NCI-H460 (cell line): ENCODE measurements at places on chromosomes 4 and X.
A peak's percentile ranks its signal among the peaks of the same experiment; 100 is the strongest.

- no peak for DNase-seq
Measured at GRCh38 chrX:40485973-40486372, 94.8 kb upstream of the ATP6AP2 start.

GRCh38 chrX:72659723-72660122 lies 54.4 kb downstream of the PHKA1 start:
- DNase-seq, result no peak

DNA sequence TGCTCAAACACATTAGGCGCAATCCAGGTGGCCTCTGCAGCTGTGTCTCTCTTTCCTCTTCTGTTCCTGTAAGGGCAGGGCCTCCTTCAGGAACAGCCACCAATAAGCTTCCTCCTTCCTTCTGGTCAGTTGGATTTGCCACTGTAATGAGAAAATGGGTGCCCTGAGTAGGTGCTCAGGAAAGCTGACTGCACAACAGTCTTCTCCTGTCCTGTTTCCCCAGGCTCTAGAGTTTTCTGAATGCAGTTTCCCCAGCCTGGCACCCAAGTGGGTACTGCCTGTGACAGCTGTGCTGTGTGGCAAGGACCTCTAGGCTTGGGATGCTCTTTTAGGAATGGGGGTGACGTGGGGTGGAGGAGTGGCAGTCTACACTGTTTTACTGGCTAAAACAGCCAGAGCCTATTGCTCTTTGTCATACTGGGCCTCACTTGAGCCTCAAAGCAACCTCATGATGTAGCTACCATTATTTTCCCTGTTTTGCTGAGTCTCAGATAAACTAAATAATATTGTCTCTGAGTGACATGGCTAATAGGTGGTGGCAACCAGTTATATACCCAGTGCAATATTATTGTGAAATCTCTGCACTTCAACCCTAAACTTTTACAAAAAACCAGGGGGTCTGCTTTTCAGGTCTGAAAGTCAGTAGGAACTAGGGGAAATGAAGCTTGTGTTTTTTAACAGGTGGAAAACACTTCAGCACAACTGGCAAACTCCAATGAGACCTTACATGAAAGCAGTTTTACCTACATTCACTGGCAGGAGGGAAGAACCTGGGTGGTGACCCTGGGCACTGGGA lies 1.2 kb downstream of the CXCL2 start:
- DNase-seq, result peak; percentile 59

DNA sequence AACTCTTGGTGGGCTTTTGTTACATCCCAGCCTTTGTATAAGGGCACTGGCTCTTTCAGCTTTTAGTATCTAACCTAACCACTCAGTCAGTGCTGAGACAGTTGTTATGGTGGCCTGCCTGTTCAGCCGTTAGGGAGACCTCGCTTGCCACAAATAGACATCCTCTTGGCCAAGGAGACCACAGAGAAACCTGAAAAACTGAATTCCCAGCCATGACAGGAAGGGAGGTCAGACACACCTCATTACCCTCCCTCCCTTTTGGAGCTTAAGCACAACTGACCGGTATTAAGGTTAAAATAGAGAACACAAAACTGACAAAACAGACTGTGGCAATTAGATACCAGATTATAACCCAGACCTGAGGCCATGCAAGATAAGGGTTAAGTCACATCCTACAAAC lies 1639.3 kb downstream of the RPA4 start:
- DNase-seq, result no peak

DNA sequence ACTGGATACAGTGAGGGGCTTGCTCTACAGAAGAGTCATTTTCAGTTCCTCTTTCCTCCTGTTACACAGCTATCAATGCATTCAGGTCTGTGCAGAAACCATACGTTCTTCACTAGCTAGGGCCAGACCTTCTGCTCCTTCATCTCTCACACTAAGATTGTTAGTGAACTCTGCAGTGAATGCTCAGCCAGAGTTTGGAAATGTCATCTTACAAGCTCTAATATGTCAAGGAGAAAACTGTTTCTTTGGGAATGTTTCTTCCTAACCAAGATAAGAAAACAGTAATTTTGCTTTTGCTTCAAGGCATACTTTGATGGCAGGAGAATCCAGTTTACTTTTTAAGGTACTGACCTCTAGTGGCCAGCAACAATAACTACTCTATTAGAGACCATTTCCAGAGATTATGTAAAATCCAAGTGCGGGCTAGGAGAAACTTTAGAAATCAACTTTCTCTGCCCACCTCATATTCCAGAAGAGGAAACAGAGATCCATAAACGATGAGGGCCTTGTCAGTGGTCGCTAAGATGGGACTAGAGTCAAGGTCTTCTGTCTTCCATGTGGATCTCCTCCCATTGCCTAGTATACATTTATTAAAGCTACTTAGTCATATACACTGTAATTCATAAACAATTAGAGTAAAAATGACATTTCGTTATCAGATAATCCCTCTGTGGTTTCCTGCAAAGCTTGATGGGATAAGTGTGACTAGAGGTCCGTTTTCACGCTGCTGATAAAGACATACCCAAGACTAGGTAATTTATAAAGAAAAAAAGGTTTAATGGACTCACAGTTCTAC lies 12.1 kb upstream of the CC2D2A start:
- DNase-seq, result no peak

GRCh38 chrX:23598575-23598974 lies 68.7 kb upstream of the PRDX4 start:
- no peak for DNase-seq

DNA sequence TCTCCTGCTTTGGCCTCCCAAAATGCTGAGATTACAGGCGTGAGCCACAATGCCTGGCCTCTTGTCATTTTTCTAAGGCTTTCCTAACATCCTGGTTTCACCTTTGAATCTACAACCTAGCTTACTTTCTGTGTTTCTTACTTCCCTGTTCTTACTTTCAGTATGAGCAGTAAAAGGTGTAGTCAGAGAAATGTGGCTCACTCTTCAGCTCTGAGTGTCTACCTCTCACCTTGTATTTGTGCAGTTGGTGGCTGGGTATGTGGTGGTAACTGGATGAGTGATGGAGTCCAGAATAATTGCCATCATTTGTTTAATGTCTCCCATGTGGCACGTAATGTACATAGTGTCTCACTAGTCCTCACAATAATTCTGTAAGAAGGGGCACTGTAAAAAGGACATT lies 19.1 kb upstream of the CXCL11 start:
- no peak for DNase-seq

DNA sequence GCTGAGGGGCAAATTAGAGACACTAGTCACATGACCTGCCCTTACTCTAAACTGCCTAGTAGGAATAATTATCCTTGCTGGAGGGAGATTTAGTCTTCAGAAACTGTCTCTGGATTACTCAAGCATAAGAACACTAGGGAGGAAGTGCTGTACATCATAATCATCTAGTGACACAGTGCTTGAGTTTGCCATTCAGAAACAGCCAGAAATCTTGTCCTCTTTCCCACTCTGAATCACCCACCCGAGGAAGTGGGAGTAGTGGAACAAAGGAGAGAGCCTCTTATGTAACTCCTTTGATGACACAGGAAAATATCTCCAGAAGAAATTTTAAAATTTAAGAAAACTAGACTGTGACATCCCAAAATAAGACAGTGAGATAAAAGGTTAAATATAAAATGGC lies 69.3 kb upstream of the PCDH19 start:
- DNase-seq, result no peak

DNA sequence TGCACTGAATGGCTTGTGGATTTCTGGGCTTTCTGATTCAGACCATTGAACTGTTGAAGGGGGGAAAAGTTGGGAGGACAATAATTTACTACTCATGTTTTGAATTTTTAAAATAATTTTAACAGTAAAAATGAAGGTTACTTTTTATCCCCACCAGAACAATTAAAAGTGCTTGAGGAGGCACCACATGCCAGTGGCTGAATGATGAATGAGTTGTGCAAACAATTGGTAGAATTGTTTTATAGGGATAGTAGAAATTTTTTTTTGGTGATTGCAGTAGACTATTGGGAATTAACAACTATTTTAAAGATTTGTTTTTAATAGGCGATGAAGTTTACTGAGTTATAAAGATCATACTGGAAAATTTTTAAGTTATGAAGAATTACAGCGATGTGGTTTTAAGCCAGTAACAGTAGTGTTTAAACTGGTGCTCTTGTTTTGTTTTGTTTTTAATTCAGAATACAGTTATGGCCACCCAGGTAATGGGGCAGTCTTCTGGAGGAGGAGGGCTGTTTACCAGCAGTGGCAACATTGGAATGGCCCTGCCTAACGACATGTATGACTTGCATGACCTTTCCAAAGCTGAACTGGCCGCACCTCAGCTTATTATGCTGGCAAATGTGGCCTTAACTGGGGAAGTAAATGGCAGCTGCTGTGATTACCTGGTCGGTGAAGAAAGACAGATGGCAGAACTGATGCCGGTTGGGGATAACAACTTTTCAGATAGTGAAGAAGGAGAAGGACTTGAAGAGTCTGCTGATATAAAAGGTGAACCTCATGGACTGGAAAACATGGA lies 2.7 kb downstream of the REST start:
- no peak for DNase-seq

GRCh38 chr4:73872316-73873108 lies 3.3 kb downstream of the CXCL1 start:
- DNase-seq, result peak; percentile 81

DNA sequence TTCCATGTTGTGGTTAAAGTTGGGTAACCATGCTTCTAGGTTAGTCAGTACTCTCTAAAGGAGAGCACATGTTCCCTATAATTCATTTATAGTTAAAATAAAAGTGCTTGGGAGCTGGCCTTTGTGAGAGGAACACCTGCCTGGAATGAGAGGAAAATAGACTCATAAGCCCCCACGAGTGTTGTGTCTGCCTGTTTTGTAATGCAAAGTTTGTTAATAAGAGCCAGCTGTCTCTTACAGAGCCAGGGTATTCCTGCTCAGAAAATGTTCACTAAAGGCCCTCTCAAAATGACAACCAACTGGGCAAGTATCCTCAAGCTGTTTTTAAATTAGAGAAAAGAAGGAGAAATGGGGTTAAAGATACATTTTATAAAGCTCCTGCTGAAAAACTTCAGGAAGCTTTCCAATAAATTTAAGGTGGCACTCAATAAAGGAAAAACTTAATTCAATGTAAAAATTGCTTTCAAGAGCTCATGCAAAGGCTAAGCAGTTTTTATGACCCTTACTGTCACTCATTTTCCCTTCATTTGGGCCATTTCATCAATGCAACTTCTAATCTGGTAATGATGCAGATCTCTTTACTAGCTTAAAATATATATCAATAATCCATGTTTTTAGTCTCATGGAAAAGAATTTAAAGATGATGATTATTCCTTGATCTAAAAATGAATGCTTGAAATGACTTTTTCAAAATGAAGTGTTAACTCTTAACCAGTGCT lies 793.6 kb downstream of the STPG2 start:
- DNase-seq, result no peak

- DNase-seq, result peak; percentile 92
Measured at GRCh38 chrX:47581731-47582647, at the start of gene TIMP1. TSS of gene TIMP1 (plus strand) at chrX:47582436. CDS start at chrX:47583416, 980 bp downstream.

DNA sequence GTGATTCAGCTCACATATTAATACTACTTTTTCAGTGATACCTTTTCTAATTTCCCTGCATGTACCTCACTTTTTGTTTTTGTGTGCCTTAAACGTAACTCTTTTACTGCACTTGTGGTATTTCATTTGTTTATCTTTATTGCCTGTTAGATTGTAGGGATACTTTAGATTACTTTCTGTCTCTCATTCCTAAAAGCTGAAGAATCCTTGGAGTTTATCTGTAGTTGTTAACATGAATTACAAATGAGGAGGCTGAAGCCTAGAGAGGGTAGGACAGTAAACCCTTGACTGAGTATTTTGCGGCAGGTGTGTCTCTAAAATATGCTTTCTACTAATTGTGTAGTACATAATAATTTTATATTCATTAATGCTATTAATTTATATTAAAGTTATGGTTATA lies 34.9 kb downstream of the BMP2K start:
- no peak for DNase-seq

DNA sequence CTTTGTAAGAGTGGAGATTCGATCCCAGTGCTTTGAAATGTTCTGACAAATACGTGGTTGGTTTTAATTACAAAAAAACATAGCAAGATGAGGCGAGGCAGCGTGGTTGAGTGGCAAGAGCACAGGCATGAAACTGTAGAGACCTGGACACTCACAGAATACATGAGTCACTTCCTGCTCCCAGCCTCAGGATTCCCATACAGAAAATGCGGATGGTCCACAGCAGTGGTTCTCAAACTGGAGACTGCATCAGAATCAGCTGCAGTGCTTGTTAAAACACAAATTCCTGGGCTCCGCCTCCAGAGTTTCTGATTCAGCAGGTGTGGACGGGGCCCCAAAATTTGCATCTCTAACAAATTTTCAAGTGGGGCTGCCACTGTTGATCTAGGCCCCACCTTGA lies 10.1 kb downstream of the OTOP1 start:
- DNase-seq, result no peak

- DNase-seq, result no peak
Measured at GRCh38 chr4:7017446-7018048, 25.6 kb upstream of the TADA2B start.

DNA sequence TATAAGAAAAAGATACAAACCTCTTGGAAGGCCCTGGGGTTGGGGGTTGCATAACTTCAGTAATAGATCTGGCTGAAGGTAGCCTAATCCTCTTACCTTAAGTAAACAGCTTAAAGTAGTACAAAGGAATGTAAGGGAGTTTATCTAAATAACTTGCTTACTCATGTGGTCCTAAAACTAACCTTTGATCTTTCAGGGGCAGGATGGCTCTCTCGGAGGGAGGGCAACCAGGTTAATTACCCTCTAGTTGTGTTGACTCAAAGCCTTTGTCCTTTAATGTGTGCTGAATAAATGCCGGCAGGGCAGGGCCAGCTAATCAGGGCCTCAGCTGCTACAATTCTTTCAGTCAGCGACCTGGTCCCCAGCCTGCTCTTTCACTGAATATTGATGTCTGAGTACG lies 822.0 kb upstream of the SLIT2 start:
- no peak for DNase-seq

GRCh38 chrX:14032406-14032805 lies 2.7 kb upstream of the GEMIN8 start:
- peak; percentile 43 for DNase-seq

- DNase-seq, result no peak
Measured at GRCh38 chr4:8188743-8189550, 10.1 kb upstream of the SH3TC1 start.

DNA sequence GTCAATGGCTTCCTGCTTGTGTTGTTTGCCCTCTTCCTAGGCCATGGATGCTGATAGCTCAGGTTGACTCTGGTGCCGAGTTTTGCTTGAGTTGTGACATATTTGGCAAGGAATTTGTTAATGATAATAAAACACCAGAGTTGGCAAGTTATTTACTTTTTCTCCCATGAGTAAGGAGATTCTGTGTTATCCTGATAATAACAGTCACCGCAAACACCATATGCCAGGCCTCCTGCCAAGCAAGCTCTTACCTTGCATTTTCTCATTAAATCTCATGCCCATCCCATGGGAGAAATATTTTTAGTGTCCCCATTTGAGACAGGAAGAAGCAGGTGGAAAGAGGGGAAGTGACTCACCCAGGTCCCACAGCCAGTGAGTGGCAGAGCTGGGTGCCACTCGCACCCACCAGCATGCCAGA lies 67.4 kb upstream of the CLCN4 start:
- no peak for DNase-seq

DNA sequence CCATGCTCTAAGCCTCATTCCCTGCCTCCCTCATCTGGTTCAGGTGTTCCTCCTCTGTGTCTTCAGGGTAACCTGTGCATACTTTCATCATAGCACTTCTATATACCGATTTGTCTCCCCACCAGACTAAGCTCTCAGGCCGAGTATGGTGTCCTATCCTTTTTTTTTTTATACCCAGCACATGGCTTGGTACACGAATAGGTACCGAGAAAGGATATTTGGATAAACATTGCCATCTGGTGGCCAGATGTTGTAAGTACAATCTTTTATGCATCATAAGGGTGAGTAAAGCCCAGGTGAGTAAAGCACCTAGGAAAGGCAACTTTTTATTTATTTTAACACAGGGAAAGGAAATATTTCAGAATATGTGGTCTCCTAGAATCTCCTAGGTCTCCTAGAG lies 68.4 kb downstream of the MID2 start:
- DNase-seq, result peak; percentile 65
